Effector CD4-positive, alpha-beta T cell (primary cell): ENCODE measurements at places on chromosomes 3 and 15.
A peak's percentile ranks its signal among the peaks of the same experiment; 100 is the strongest.

GRCh38 chr3:121998030-121998580 is 23.9 kb downstream of the ILDR1 start:
- DNase-seq, result no peak

- DNase-seq, result peak; percentile 65
Measured at GRCh38 chr3:9946112-9947024, 5.8 kb downstream of the PRRT3 start.

- DNase-seq, result no peak
Measured at GRCh38 chr3:109918740-109919139, 581.4 kb upstream of the DPPA4 start.

- no peak for DNase-seq
Measured at GRCh38 chr15:44882499-44882968, 74.0 kb upstream of the TERB2 start.

- DNase-seq, result no peak
Measured at GRCh38 chr3:112407888-112408702, 75.1 kb downstream of the CD200 start.

- DNase-seq, result no peak
Measured at GRCh38 chr3:187677604-187678003, 7.4 kb upstream of the SST start.

GRCh38 chr3:106194726-106195125 is 325.9 kb upstream of the CBLB start:
- no peak for DNase-seq
